Activated T-cell treated with anti-CD3 and anti-CD28 coated beads for 24 hours (primary cell): ENCODE measurements at places on chromosomes 13 and 19.

- no peak for DNase-seq
Observed at GRCh38 chr13:98691360-98691759, 61.1 kb downstream of the SLC15A1 start.

GRCh38 chr13:52921194-52921593 is 72.8 kb upstream of the PCDH8 start:
- DNase-seq, result no peak

- no peak for DNase-seq
Observed at GRCh38 chr13:108227651-108228272, 9.6 kb downstream of the ABHD13 start.

DNA sequence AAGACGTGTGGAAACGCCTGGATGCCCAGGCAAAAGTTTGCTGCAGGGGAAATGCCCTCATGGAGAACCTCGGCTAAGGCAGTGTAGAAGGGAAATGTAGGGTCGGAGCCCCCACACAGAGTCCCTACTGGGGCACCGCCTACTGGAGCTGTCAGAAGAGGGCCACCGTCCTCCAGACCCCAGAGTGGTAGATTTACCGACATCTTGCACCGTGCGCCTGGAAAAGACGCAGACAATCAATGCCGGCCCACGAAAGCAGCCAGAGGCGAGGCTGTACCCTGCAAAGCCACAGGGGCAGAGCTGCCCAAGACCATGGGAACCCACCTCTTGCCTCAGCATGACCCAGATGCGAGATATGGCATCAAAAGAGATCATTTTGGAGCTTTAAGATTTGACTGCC is 7.0 kb upstream of the EDNRB start:
- DNase-seq, result no peak

DNA sequence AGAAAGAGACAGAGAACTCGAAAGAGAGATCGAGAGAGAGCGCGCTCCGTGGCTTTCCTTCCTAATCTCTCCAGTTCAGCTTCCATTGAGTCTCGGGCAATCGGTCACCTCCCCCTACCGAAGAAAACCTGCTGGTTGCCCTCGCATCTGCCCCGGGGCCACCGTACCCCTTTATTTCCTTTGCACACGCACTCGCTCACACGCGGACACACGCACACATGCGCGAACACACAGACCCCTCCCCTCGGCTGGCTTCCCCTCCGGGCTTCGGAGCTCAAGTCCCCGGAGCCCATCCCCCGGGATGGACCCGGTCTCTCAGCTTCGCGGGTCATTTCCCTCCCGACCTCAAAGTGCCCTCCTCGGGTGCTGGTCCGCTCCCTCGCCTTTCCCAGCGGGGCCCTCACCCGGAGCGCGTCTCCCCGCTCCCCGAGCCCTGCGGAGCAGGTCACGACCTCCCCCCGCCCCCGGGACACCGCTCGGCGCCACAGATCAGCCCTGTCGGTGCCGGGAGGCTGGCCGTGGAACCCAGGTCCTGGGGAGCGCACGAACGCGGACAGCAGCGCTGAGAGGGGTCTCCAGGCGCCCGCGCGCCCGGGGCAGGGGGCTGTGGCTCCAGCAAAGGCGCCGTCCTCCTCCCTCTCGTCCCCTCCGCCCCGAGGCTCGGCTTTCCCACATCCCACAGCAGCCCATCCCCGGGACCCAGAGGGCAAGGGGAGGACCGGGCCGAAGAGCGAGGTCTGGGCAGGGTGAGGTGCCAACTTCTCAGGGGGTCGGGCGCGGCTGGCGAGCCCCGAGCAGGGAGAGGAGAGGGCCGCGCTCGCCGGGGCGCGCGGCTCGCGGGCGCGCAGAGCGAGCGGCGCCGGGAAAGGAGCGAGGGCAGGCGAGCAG is 1.8 kb downstream of the DACH1 start:
- DNase-seq, result no peak

DNA sequence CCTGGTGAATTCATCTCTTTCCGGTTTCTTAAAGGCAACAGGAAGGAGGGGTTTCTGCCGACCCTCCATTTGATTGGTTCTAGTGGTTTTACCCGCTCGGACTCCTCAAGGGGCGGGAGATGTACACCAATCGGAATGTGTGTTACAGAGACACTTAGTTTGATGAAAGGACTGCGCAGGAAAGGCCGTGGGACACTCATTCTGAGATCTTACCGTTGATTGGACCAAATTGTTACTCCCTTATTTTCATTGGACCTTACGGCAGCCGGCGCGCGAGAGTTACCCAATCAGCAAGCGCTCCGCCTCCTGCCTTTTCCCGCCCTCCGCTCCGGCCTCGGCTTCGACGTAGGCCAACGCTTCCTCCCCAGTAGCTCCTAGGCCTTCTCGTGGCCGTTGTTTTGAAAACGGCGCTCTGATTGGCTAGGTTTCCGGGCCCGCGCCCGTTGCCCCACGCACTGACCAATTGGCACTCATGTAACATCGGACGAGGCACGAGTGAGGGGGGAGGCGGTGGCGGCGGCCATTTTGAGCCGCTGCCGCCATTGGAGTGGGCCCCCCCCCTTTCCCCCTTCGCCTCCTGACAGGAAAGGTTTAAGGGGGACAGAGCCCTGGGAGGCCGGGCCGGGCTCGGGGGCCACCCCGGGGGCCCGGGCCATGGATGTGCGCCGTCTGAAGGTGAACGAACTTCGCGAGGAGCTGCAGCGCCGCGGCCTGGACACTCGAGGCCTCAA is at the start of gene HNRNPUL1:
HNRNPUL1 (plus strand) TSS at position 523 of the 731 bp plus-strand sequence; CDS start at position 655, 132 bp downstream.
- peak; percentile 99 for DNase-seq
